ENCODE measurements at places on chromosomes 12 and 14.

DNA sequence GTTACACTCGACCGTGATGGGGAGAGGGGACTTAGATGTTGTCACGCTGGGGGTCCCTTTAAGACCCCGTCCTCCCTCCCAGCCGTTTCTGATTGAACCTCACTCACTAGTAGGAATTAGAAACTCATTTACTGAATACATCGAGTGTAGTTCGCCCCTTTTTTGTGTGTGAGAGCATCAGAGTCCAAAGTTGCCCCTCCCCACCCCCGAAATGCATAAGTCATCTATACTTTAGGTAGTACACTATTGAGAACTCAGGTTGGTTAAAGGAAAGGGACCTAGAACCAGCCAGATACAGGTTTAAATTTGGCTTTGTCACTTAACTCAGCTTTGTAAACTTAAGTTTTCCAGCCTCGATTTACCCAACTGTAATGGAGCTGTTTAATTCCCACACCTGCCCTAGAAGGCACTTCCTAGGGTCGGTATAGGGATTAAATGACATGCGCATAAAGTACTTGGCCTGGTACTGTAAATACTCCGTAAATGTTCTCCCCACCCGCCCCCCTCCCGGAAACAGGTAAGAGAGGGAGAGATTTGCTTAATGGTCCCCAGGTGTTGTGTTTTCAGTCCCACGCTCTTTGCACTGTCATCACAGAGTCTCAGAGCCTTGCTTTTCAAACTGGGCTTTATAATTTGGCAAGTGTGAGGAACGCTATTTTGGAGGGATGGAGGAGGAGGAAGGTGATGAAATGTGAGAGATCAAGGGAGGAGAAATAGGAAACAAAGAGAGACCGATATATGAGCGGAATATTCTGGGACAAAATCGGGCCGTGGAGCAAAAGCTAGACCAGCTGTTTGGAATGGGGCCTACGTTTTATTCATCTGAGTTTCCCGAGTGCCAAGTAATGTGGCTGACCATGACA lies 897 bp downstream of the SUDS3 start:
- DNase-seq: no peak

GRCh38 chr12:90905691-90906370 lies 49.1 kb downstream of the CCER1 start:
- DNase-seq: no peak

- peak; percentile 81 for DNase-seq
Observed at GRCh38 chr12:90211017-90211416, 502.4 kb upstream of the ATP2B1 start.

DNA sequence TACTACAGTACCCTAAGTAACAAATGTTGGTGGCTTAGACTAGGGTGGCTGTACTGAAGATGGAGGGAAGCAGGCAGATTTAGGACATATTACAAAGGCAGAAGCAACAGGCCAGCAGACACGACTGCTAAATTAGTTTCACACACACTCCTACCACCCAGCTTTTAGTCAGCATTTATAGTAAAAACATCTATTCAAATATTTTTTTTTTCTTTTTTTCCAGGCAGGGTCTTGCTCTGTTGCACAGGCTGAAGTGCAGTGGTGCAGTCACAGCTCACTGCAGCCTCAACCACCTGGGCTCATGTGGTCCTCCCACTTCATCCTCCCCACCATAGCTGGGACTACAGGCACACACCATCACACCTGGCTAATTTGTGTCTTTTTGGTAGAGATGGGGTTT lies 72.9 kb downstream of the CDK17 start:
- DNase-seq: no peak

GRCh38 chr12:57175428-57176138 lies 28.2 kb upstream of the LRP1-AS start:
- no peak for DNase-seq

DNA sequence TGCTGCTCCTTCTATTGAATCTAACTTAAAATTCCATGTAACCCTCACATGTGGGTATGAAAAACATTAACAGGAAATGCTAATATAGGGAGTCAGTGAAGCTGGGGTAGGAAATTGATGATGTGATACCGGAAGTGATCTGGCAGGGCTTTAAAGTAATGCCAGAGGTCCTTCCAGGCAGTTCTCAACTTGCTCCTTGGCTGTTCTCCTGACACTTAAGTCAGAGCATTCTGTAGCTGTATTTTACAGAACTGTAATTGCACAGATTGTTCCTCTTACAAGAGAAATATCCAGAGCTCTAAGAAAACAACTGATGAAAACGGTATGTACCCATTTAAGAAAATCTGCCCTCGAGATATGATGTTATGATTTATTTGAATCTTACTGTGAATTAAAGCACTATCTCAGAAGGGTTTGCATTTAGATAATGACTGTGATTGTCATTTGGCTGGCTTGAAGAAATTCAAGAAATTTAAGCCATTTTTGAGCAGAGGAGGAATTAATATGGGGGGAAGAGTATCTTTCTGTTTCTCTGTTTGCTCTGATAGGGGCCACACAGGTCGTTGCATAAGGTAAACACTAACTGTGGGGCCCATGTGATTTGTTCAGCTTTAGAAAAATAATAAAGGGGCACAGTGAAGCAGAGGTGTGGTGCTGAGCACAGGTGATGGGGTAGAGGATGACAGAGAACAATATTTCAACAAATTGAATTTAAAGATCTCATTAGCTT lies 88.4 kb downstream of the BBS10 start:
- no peak for DNase-seq

DNA sequence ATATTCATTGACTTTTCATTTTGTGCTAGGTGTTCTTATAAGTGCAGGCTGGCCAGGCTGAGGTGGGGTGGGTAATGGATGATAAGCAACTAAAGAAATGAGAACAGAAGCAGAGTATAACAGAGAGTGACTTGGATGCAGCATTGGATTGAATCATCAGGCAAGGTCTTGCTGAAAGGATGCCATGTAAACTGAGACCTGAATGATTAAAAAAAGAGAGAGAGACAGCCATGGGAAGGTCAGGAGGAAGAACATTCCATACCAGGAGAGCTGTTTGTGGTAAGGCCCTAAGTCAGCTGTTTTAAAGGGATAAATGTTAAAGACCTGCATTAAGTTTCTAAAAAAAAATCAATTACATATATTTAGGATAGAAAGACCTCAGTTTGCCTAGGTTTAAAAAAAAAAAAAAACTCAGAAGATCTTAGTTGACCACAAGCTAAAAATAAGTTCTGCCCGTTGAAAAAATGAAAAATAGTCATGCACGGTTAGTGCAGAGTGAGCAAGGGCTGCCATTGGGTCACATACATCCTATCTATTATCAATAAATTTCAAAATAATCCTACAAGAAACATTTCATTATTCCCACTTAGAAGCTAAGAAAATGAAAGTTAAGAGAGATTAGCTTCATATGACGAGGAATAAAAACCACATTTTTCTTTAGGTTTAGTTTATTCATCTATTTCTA lies 37.2 kb downstream of the IFNG start:
- DNase-seq: no peak

DNA sequence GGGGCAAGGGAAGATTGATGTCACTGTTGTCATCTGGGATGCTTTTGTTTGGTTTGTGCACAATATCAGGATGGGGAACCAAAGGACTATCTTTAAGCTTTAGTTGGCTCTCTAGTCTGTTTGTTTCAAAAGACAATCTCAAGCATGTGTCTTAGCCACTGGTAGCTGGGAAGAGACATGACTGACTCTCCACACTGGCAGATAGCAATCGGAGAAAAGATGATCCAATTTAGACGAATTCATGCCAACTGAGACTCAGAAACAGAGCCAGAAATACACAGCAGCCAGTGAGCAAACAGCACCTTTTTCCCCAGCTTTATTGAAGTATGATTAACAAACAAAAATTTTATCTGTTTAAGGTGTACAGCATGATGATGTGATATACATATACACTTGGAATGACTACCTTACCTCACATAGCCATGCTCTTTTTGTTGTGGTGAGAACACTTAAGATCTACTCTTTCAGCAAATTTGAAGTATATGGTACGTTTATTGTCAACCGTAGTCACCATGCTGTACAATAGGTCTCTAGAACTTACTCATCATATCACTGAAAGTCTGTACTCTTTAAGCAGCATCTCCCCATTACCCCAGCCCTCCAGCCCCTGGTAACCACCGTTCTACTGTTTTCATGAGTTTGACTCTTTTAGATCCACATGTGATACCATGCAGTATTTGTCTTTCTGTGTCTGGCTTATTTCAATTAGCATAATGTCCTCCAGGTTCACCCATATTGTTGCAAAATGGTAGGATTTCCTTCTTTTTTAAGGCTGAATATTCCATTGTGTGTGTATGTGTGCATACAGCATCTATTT lies 50.6 kb downstream of the DUSP16 start:
- DNase-seq: no peak

DNA sequence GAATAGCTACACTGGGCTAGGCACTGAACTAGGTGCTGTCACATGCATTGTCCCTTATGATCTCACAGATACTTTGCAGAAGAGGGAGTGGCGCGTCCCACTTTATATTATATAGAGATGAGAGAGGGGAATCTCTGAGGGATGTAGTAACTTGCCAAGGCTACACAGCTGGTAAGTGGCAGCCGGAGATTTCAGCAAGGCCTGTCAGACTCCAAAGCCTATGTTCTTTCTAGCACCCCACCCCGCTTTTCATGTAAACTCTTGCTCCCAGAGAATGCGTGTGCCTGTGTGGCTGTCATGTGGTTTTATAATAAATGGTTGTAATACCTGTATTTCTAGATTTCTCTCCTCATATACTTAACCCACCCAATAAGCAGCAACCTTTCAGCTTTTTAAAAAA lies 39.1 kb downstream of the WDR20 start:
- no peak for DNase-seq

DNA sequence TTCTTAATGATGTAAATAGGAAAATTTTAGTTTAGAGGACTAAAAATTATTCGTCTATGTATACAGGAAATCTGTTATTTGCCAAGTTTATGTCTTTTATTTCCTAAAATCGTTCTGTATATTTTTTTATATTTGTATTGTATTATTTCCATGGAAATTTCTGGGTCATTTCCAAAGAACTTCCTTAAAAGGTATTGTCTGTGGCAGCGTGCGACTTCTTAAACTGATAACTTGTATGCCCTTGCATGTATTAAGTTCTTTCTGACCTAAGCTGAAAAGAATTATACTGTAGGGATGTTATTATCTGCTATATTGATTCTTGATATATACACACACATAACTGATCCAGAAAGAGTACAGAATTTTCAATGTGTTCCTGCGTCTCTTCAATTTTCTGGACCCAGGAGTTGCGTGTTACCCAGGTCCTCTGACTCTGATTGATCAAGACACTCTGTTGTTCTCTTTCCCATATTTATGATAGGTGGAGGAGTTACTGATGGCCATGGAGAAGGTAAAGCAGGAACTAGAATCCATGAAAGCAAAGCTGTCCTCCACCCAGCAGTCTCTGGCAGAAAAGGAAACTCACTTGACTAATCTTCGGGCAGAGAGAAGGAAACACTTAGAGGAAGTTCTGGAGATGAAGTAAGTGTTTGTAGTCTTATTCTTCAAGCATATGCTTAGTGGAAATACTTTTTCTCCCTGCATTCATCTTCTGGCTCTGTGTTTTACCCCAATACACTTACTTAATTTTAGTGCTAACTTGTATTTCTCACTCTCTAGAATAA lies 298.5 kb downstream of the ERC1 start:
- no peak for DNase-seq

GRCh38 chr12:71061451-71061850 lies 96.3 kb downstream of the TSPAN8 start:
- DNase-seq: peak; percentile 49

DNA sequence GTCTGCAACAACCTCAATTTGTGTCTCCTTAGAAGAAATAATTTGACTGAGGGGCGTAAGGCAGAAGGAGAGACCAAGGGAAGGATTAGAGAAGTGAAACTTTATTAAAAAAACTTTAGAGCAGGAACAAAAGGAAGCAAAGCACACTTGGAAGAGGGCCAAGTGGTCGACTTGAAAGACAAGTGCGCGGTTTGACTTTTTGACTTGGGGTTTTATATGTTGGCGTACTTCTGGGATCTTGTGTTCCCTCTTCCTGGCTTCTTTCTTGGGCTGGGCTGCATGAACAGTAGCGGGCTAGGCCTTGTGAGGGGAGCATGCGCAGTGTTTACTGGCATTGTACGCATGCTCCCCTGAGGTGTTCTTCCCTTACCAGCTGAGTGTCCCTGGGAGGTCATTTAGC lies 369.3 kb upstream of the DCN start:
- no peak for DNase-seq

- no peak for DNase-seq
Observed at GRCh38 chr14:83356080-83356479, 1822.4 kb upstream of the SEL1L start.
